ENCODE measurements at places on chromosomes 7 and 10.

GRCh38 chr7:45136106-45137060 lies 21.2 kb upstream of the RAMP3 start:
- DNase-seq, result peak; percentile 52

DNA sequence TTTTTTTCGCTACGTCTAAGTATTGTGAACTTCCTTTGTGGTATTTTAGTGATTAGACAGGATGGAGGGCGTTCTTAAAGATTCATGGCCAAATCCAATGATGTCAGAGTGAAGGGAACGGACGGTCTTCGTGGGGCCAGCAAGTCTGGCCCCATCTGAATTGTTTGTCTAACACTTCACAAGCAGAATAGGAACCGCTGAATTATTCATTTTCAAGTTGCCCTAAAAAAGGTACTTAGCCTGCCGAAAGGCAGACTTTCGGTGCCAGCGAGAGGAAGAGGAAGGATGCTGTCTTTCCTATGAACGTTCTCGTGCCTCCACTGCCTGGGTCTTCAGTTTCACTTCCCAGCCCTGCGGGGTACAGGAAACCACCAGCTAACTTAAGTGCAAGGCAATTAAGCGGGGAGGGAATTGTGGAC lies 145.7 kb upstream of the SH2B2 start:
- DNase-seq, result peak; percentile 25

DNA sequence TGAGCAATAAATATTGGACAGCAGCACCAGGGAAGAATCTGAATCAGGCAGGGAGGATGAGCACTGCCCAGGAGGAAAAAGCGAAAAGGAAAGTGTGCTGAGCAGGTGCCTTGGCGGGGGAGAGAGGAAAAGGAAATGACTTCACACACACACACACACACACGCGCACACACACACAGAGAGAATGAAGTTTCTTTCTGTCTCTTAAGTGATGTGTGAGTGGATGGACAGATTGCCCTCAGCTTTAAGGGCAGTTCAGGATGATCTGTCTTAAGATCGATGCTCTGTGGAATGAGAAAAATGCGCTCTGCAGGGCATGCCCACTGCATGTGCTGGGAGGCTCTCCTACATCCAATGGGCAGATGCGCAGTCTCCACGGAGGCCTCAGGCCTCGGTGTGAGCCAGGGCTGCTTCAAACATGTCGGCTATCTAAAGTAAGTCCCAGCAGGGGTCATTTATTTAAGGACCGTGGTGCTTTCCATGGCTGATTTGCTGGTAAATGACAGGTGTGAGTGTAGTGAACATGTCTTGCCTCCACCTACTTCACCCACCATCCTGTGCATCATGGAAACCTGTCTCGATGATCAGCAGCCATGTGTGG lies 2.5 kb upstream of the ACBD5 start:
- peak; percentile 2 for DNase-seq

- DNase-seq, result no peak
These were observed 1.6 kb downstream of the BAMBI start for GRCh38 chr10:28678687-28679457.

DNA sequence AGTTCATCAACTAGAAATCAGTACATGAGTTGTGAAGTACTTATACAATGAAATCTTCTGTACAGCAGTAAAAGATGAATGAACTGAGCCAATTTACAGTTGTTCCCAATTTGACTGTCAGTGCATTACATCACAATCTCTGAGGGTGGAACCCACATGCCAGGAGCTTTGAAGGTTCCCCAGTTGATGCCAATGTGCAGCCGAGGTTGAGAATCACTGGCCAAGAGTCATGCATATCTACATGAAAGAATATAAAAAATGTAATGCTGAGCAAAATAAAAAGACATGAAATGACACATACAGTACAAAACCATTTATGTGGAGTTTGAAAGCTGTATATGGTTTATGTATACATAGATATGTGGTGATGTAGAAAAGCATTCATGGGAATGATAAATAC lies 22.1 kb upstream of the CCNJ start:
- no peak for DNase-seq

GRCh38 chr7:25758559-25758958 lies 393.4 kb upstream of the NFE2L3 start:
- peak; percentile 65 for DNase-seq

DNA sequence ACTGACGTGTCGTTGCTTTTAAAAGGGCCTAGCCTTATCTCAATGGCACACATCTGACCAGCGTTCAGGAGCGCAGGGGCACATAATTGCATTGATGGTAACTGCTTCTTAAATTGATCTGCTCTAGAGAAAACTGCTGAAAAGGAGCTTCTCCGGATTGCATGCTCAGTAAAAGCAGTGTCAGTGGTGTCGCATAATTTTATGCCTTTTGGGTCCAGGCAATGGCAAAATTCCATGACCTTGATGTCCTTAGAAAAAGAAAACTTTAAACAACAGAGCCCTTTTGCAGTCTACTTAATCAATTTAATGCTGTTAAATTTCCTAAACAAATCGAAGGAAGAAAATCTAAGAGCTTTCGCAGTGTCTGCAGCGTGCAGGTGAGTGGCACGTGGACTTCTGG lies 75.7 kb downstream of the PTPRE start:
- no peak for DNase-seq
